ENCODE measurements at places on chromosomes 6 and 20.

DNA sequence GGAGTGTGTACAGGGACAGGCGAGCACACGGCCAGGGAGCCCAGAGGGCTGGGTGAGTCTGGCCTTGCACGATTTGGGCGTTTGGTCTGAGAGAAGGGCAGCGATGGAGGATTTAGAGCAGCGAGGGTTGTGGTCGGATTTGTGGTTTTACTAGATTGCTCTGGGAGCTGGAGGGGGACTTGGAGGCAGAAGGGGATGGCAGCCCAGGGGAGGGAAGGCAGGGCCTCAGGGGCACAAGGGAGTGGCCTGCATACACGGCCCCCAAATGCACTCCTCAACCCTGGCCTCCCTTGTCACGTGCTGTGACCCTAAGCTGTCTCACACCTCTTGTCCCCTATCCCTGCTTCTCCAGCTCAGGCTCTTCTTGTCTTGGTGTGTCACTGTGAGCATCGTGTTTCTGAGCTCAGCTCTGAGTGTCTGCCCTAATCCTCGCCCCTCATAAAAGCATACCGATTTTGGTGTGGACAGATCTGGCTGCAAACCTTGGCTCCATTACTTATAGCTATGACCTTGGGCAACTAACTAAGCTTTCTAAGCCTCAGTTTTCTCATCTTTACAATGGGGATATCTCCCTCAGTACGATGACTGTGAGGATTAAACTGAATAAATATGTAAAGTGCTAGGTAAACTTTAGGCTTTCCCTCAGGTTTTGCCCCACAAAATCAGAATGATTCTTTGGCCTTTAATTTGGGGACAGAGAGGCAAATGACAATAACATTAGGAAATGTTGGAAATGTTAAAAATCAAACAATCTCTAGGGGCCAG is 120.1 kb upstream of the ARMC2 start:
- no peak overlapping the region for H3K4me3 ChIP-seq
- no peak overlapping the region for H3K27ac ChIP-seq
- DNase-seq, result no peak
- H3K4me1 ChIP-seq, result no peaks in the 10 kb centered on the region

- H3K4me3 ChIP-seq, result no peak overlapping the region
- H3K27ac ChIP-seq, result no peak overlapping the region
- DNase-seq, result no peak
- no peaks in the 10 kb centered on the region for H3K36me3 ChIP-seq
- H3K4me1 ChIP-seq, result peaks cover 4% of the 10 kb centered on the region
Observed at GRCh38 chr6:90178384-90178855, 118.2 kb downstream of the BACH2 start.

DNA sequence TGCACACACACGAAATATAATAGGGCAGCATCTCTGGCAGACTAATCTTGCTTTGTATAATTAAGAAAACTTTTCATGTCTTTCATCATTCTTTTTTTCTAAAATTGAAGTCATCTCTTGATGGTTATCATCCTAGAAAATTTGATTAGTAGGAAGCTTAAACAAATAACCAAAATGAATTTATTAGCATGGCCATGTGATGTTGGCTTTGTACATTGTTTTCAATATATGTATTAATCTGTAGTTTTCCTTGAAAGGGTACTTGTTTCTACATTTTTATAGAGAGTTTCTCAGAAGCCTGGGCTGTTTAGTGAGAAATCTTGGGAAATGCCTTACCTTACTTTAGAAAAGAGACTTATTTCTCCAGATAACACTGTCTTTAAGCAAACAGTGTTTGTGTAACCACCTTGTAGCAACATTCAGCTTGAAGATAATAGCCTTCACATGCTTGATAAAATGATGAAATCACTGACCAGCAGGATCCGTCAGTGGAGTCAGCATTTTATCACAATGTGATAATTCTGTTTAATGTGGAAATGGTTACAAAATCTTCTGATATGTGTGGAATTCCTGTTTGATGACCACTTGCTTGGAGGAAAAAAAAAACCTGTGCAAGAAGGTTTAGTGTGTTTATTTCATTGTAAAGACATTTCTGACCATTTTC is 147.8 kb downstream of the MACROD2 start:
- no peaks in the 10 kb centered on the region for H3K27me3 ChIP-seq
- no peaks in the 10 kb centered on the region for H3K36me3 ChIP-seq
- DNase-seq, result no peak

DNA sequence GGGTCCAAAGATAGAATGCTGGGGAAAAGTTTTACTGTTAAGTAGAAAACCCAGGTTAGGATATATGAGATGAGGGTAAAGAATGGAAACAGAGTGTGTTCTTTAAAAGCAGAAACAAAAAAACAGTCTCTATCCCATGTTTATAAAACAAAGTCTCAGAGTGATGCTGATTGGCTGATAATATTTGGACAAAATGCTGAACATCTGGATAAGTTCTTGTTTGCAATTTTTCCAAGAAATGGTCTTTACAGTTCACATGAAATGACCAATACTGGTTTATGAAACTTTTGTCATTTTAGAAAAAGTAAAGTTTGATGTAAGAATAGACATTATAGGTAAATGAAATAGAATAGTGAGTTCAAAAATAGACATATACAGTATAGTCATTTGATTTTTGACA is 96.2 kb upstream of the EYS start:
- no peak overlapping the region for H3K4me3 ChIP-seq
- no peaks in the 10 kb centered on the region for H3K4me1 ChIP-seq
- H3K27me3 ChIP-seq, result no peaks in the 10 kb centered on the region
- no peaks in the 10 kb centered on the region for H3K36me3 ChIP-seq
- no peak for DNase-seq

DNA sequence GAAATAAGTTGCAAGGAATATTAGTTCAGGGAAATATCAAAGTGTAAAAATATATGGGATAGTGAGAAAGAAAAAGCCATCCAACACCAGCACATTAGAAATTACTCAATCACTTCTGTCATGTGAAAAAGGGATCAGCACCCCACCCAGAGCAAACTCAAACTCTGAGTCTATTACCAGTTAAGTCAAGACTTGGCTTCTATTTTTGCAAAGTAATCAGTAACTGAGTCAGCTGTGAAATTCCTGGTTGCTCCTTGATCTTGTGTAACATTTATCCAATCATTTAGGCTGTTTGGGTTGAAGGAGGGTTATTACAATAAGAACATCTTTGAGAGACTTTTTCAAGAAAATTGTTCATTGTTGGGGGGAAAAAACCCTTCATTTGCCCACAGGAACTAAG is 51.2 kb downstream of the SLC22A23 start:
- no peaks in the 10 kb centered on the region for H3K36me3 ChIP-seq
- no peak for DNase-seq
- H3K27me3 ChIP-seq, result peaks cover 48% of the 10 kb centered on the region
- H3K4me1 ChIP-seq, result no peaks in the 10 kb centered on the region
- H3K27ac ChIP-seq, result no peak overlapping the region
- H3K4me3 ChIP-seq, result no peak overlapping the region

- H3K4me1 ChIP-seq, result no peaks in the 10 kb centered on the region
- H3K4me3 ChIP-seq, result no peak overlapping the region
- H3K36me3 ChIP-seq, result no peaks in the 10 kb centered on the region
- H3K27me3 ChIP-seq, result no peaks in the 10 kb centered on the region
Observed at GRCh38 chr6:1838604-1839213, 229.0 kb downstream of the FOXC1 start.

- peaks cover 43% of the 10 kb centered on the region for H3K27me3 ChIP-seq
- no peak for DNase-seq
- H3K27ac ChIP-seq, result no peak within 1 kb of the TSS
- H3K36me3 ChIP-seq, result no peaks in the 10 kb centered on the region
- H3K4me1 ChIP-seq, result no peaks in the 10 kb centered on the region
- H3K4me3 ChIP-seq, result no peak within 1 kb of the TSS
Observed at GRCh38 chr6:43297644-43298564, at the start of gene SLC22A7. Gene SLC22A7, plus strand, starts transcription at chr6:43298260. Its CDS starts 99 bp downstream, at chr6:43298359.

DNA sequence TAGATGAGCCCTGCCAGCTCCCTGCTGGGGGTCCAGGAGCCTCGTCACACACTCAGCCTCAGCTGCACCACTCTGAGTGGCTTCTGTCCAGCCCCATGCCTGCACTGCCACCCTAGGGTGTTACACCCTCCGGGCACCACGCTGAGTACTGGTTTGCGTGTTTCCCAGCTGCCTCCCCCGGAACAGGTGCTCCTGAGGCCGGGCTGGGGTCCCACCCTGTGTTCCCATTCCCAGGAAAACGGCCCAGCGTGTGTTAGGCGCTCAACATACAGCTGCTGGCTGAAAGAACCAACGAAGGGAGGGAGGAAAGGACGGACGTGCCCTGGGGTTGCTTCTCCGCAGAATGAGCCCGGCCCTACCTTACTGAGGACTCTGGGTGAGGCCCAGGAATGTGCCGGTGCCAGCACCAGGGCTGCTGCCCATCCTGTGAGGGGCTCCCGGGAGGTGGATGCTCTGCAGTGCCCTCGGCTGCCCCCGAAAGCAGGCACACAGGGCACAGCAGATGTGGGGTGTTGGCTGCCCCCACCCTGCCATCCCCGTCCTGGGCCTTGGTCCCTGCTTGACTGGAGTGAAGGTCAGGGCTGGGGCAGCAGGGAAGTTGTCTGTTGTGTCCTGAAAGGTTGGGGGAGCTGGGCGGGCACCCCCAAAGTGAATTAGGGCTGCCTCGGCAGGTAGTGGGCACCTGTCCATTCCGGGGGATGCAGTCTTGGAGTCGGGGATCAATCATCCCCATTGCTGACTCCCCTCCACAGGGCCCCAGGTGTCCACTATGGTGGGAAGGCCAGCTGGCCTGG is 16.3 kb downstream of the LAMA5 start:
- H3K4me1 ChIP-seq, result no peaks in the 10 kb centered on the region
- peaks cover 2% of the 10 kb centered on the region for H3K36me3 ChIP-seq
- DNase-seq, result no peak
- H3K27me3 ChIP-seq, result no peaks in the 10 kb centered on the region
- H3K4me3 ChIP-seq, result no peak overlapping the region
- no peak overlapping the region for H3K27ac ChIP-seq

DNA sequence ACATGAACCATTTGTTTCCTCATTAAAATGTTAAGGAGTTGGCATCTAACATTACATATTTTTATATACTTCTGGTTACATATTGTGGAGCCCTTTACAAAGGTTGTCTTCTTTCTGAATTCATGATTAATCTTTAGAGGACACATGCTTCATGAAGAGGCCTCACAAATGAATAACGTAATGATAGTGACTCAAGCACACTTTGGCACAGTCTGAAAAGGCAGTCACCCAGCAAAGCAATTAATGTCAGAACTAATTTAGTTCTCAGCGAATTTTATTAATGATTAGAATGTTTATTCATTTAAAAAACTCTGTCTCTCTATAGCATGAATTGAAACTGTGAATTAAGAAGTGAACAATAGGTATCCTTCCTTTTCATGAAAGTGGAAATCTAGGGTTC is 854.2 kb downstream of the PHF3 start:
- no peak overlapping the region for H3K27ac ChIP-seq
- H3K4me1 ChIP-seq, result no peaks in the 10 kb centered on the region
- DNase-seq, result no peak
- H3K4me3 ChIP-seq, result no peak overlapping the region

Measured in effector memory CD8-positive, alpha-beta T cell (primary cell).